ENCODE measurements at places on chromosomes 1 and 21.

DNA sequence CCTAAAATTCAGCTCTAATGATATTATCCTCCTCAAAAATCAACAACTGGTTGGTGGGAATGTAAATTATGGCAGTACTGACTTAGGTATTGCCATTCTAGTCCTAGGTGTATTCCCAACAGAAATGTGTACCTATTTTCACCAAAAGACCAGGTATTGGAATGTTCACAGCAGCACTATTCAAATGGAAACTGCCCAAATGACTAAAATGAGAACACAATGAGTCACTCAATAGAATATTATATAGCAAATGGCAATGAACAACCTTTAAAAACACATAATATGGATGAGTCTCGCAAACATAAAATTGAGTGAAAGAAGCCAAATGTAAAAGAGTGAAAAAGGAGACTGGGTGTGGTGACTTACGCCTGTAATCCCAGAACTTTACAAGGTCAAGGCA, 44.9 kb downstream of the GADD45A start:
- DNase-seq, result no peak

- DNase-seq, result no peak
These were observed 578 bp downstream of the USP21 start for GRCh38 chr1:161159913-161160243.

- DNase-seq, result no peak
These were observed 370.4 kb upstream of the ST6GALNAC5 start for GRCh38 chr1:76496871-76497270.

DNA sequence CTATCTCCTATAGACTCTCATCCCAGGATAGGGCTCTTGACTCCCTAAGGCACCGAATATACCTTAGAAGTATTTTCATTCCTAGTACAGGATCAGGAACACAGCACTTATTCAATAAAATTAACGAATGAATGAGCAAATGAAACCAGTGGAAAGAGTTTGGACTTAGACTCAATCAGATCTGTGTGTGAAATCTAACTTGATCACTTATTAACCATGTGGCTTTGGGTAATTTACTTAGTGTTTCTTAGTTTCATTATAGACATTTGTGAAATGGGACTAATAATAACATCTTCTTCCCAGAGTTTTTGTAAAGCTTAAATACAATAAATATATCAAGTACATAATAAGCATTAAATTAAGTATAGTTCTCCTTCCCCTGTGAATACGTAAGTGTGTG, 230.1 kb downstream of the ADGRL2 start:
- DNase-seq, result no peak

DNA sequence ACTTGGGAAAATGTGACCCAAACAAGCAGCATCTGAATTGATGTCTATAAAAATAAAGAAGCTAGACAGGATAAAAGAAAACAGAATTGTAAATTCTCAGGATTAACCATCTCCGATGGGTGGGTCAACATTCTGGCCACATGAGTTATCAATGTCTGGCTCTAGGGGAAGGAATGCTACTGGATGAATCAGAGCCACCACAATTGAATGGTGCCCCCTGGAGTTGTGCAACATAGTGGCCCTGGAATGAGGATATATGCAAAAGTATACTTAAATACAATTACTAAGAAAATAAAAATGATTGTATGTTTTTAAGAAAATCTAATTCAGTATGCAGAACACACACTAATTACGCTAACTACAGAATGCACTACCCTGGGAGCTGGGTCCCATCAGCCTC, 185.6 kb downstream of the TGFBR3 start:
- DNase-seq, result no peak

- DNase-seq, result no peak
These were observed 239.3 kb downstream of the NPHP4 start for GRCh38 chr1:5752746-5753548.

- no peak for DNase-seq
These were observed 9.1 kb downstream of the RPAP2 start for GRCh38 chr1:92307980-92308379.

DNA sequence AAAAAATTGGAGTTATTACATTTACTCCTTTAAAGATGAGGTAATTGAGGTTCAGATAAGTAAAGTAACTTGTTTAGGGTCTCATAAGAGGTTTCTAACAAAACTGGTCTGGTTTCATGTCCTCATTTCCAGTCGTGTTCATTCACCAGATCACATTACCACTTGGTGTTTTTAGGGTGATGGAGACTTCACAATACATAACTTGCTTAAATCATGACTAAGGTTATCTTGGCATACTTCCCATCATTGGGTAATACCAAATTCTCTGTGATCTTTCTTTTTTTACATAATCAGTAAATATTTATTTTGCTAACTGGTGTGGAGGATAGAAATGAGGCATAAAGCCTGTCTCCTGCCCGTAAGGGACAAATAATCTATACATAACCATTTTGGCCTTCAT, 31.6 kb upstream of the RPTN start:
- no peak for DNase-seq

DNA sequence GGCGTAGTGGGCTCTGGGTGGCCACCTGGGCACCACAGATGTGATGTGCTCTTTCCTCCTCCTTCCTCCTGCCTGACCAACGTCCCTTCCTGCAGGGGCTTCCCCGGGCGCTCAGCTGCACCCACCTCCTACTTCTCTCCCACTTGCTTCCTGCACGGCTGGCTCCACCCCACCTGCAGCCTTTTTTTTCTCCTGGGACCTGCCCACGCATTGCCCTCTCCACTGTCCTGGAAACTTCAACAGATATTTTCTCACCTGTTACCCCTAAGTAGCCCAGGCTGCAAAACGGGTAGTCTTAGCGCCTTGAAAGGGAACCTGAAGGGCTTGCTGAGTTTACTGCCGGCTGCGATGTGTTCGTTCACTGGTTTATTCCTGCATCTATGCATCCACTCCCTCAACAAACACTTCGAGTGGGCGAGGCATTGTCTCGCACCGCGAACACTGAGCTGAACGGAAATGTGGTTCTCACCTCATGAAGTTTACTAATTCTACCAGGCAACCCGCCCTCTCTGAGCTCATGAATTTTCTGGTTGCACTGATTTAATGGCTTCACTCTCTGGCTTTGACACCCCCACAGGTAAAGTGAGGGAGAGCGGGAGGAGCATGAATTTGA, 23.6 kb downstream of the ZBTB18 start:
- DNase-seq, result peak; percentile 14

DNA sequence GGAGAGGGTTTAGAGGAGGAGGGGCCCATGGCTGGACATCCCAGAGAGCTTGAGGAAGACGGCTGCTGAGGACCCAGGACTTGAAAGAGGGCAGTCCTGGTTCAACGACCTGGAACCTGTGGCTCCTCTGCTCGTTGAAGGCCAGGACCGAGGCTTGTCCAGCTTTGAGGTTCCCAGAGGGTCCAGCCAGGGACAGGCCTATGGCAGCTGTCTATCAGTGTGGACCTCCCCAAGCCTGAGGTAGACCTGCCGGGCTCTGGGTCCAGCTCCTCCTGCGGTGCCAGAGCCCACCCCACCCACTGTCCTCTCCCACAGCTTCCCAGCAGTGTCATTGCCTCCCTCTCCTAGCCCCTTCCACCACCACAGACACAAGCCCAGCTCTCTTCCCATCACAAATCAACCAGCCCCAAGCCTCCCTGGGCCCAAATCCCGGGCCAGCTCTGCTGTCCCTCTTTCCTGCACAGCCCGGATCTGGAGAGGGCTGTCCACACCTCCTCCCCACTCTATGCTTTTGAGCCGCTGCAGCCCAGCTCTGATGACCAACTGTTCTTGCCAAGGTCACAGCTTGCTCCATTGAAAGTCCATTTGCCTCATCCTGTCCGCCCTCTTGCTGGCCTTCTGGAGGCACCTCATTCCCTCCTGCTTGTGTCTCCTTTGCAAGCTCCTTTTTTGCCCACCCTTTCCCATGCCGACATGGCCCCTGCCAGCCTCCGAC, 48.7 kb upstream of the EDN2 start:
- no peak for DNase-seq

DNA sequence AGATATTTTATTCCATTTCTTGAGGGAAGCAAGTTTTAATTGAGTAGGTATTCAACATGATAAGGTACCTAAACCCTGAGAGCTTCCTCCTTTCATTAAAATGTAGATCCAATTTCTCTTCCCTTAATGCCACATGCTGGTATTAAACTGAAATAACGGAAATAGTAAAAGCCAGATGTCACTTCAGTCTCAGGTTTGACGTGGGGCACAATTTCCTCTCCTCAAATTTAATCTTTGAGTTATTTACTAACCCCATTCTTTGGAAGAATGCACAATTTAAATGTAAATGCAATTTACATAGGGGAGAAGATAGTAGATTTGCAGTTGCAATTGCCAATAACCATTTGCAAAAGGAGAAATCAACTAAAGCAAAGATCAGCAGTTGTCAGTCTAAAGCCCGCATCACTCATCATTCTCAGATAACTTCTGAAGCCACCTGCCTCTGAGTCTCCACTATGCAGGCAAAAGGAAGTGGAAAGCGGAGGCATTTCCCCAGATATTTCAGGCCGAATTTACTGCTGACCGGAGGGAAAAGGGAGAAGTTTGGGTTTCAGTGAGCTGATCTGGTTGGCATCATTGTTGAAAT, 2.1 kb upstream of the LEMD1 start:
- DNase-seq, result no peak

- no peak for DNase-seq
These were observed 2.7 kb upstream of the PLEKHO1 start for GRCh38 chr1:150146849-150147542.

DNA sequence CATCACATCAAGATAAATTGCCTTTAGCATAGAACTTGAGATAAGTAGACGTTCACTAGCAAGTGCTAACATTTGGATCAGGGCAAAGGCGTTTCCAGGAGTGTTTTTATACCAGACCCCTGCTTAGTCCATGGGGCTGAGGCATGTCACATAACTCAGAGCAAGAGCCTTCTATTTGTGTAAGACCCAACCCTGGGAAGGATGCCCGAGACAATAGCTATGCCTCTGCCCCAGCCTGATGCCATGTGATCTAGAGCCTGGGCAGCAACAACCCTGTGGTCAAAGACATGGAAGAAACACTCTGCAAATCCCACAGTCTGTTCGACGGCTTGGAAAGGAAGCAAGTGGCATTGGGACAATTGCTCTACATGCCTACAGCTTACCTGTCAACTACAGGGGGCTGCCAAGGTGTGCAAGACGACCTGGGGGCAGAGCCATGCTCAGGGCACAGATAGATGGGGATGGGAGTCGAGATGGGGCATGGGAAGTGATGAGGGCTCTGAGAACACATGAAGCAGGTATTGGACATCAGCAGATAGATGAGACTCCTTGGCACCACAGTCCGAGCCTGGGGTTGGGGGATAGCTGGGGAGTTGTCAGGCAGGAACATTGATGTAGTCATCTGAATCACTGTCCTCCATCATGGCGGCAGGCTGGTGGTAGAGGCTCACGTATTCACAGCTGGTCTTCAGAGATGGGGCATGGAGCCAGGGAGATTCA, 7.3 kb downstream of the IL24 start:
- no peak for DNase-seq

DNA sequence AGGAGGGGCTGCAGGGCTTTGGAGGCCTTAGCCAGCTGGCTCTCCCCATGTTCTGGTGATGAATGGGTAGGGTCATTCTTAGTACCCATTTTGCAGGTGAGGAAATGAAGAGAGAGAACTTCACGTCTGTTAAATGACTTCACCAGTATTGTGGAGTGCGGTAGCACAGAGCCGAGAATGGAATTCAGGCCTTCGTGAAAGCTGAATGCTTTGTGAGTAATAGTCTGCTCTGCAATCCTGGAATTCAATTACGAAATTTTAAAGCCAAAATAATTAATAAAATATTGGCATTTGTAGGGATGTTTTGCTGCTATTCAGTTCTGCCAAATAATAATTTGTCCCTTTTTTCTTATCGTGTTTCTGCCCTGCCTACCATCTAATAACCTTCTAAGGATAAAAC, 197.7 kb downstream of the GREM2 start:
- DNase-seq, result no peak

- DNase-seq, result no peak
These were observed 70.9 kb upstream of the PPP2R5A start for GRCh38 chr1:212214325-212214724.

DNA sequence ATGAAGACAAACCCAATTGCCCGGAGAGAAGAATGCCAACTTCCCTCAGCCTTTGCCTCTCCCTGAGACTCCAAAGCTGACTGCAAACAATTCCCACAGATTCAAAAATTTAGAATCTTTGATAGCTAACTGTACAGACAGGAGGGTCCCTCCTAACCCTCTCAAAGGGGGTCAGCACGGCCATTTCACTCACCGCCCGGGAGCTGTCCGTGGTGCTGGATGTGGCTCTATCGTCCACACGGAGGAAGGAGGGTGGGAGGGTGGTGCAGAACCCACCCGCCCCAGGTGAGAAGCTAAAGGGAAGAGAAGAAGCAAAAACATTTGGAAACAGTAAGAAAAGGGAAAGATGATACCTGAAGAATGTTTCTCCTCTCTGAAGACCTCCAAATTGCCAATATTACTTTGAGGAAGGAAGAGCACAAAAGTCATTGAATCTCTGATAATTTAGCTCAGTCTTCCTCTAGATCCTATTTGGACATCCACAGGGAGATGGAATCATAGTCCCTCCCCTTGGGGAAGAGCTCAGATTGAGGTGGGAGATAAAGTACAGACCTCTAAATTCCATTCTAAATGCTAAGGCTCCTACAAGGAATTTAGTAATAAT, 45.6 kb downstream of the RHBG start:
- no peak for DNase-seq

DNA sequence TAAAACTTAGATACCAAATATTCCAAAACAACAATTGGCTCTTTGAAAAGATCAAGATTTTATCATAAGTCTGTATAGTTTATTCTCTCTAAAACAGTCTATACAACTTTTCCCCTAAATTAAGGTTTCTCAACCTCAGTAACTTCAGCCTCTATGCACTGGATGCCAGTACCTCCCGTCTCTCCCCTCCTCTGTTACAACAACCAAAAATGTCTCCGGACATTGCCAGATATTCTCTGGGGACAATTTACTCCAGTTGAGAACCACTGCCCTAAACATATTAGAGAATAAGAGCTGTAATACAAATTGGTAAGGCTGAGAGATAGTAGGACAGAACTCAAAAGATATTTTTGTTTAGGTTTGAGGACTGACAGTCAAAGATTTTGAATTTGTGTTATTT, 71.6 kb downstream of the TMEM200B start:
- no peak for DNase-seq

- no peak for DNase-seq
These were observed 208.3 kb upstream of the RUNX1 start for GRCh38 chr21:35257413-35257812.

DNA sequence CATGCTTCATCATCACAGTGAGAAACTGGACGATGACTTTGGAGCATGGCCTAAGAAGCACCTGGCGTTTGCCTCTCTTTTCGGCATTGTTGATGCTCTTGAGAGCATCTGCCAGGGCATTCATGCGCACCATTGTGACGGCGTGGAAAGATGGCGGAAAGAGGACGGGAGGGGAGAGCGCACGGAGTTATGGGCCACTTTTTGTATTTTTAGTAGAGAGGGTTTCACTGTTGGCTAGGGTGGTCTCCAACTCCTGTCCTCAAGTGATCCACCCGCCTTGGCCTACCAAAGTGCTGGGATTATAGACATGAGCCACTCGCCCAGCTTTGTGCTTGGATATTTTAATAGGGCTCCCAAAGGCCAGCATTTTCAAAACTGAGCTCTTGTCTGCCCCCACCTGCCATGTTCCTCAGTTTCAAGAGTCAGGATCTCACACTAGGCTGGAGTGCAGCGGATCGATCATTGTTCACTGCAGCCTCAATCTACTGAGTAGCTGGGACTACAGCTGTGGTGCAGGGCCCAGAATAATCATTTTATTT, 5.3 kb downstream of the RPS8 start:
- no peak for DNase-seq
